KG1 (cell line): ENCODE measurements at places on chromosomes 7 and 10.

DNA sequence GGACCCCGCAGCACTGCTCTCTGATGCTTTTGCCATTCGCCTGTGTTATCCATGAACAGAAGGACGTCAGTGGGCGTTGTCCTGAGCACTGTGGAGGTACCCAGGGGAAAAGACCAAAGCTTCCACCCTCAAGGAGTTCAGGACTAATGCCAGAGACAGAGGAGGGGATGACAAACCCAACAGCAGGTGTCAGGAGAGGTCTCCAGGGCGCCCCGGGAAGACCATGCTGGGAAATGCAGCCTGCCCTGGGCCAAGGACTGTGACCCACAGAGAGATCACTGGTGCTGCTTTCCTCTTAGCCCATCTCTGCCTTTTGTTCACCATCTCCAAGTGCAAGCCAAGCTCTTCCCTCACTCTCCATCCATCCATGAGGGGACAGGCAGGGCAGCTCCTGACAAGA lies 166.8 kb upstream of the PFKP start:
- no peak for DNase-seq

DNA sequence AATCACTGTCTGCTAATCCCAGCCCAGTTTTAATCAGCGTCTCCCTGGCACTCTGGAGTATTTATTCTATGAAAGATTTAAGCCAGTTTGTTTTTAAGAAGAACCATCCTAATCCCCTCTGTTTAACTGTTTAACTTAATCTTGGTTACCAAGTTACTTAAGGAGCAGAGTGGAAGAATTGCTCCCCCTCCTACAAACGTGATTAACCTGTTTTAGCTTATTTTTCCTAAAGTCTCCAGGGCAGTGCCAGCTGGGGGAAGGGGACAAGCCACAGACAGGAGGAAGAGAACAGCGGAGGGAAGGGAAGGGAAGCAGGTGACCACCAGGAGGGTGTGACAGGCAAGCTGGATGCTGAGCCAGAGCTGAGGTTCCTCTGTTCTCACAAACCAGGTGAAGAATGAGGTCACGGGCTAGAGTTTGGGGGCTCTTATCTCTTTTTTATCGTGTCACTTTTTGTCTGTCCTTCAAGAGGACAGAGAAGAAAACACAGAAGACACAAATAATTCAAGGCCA lies 1.7 kb downstream of the SLC13A4 start:
- no peak for DNase-seq

DNA sequence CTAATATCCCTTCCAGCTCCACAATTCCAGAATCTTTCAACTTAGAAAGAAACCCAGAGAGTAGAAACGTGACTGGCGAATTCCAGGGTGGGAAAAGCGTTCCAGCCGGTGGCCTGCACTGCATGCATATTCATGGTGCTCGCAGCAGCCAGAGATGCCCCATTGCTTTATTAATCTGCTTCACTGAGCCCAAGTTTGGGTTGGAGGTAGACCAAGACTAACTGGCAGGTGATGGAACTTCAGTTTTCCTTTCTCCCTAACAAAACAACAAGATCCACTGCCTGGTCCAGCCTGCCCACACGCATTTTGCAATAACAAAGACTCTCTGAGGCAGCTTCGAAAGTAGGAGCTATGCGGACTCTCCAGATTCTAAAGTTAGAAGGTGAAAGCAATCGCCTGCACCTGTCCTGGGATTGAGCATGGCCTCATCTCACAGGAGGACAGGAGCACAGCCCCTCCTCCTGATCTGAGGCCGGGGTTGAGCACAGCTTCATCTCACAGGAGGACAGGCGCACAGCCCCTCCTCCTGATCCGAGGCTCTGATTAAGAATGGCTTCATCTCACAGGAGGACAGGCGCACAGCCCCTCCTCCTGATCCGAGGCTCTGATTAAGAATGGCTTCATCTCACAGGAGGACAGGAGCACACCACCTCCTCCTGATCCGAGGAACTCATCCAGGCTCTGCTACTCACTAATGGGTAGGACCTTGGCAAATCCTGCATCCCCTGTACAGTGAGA lies 127.8 kb upstream of the LANCL2 start:
- no peak for DNase-seq

DNA sequence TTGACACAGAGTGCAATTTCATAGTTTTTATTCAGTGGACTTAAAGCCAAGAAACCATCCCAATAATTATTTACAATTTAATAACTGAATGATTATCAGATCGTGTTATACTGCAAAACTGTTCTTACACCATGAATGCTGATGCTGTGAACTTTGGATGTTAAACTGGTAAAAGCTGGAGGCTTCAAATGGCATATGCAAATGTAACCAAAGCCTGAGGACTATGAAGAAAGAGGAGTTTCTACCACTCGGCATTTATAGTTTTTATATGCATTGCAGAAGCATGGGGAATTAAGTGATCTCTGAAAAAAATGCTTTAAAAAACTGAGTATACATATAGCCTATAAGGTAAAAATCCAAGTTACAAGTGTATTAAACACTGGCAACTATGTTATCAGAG lies 42.4 kb downstream of the RNF32 start:
- no peak for DNase-seq

DNA sequence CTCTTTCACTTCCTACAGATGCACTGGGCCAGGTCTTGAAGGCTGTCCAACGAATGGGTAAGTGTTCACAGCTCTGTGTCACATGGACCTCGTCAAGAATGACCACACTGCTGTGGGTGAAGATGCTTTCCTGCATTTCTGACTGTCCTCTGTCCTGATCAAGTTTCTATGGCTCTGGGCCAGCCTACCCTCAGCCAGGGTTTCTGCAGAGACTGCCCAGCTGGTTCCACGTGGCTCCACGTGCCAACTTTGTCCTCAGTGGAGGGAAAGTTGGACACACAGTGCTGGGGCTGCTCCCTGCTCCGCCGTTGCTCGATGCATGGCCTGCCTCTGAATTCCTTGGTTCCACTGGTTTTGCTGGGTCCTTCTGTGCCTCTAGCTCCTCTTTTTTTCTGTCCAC lies 152.3 kb downstream of the EGFR start:
- DNase-seq = no peak

- DNase-seq = no peak
These were observed 11.7 kb downstream of the HUS1 start for GRCh38 chr7:47967708-47968107.

- no peak for DNase-seq
These were observed 44.3 kb upstream of the GLCCI1 start for GRCh38 chr7:7924303-7924702.

- peak; percentile 32 for DNase-seq
These were observed 61.7 kb downstream of the PWWP2B start for GRCh38 chr10:132458586-132459300.

GRCh38 chr10:24432478-24433416 lies 223.8 kb downstream of the KIAA1217 start:
- no peak for DNase-seq

DNA sequence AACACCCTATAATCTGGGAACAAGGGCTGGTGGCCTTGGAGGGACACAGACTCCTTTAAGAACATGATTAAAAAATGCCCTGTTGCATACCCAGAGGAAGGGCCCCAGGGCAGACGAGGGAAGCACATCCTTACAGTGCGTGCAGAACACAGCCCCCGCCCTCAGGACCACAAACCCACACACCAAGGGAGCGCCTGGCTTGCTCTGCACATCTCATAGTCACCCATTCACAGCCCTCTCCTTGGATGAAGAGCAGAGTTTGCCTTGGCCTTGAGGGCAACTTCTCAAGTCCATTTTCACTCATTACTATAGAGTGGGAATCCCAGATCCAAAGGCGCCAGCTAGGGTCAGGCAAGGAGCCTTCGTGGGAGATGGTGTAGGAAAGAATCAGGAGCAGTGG lies 6.3 kb upstream of the VSIR start:
- no peak for DNase-seq

DNA sequence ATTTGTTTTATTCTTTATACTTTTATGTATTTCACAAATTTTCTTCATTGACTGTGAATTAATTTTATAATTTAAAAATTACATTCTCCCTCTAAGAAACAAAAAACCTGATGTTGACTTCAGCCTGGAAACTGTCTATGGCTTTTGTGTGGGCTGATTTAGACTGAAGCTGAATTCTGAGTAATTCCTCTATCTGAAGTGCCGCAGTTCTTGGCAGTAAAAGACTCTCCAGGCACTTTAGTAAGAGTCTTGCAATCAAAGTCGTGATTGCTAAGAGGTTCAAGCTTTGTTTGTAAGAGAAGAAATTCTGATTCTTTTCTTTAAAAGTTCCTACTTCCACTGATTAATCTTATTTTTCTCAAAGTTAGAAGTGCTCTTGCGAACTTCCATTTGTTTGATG lies 3.4 kb upstream of the CEP41 start:
- DNase-seq = no peak

DNA sequence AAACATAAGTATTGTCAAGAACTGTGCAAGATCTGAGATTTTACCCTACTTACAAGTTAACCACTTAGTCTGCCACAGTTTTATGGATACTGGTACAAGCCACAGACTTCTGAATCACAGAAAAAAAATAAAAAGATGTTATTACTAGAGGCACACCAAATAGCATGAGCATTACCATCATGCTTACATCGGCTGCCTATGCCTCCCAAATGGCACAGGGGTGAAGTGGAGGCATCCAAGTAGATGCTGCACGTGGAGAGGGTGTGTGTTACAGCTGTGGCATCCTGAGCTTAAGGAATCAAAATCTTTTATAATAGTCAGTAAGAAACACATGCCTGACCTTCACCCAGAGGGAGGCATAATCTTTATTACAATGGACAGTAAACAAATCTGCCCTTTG lies 207.8 kb downstream of the TFEC start:
- no peak for DNase-seq

DNA sequence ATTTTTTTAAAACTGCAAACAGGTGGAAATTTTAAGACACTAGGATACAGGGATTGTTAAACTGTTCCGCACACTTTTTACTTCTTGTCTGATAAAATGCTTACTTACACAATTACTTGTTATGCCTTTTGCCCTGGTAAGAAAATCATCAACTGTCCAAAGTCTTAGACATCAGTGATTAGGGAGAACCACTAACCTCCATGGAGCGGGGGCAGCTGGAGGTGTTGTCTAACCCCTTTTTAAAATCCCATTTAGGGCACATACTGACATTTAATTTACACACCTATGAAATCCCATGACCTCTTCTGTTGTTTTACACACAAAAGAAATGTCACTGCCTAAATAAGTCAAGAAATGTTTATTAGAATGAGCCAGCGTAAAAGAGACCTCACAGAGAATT lies 65.7 kb downstream of the TRIM24 start:
- no peak for DNase-seq

- no peak for DNase-seq
These were observed 34.1 kb downstream of the SAMD8 start for GRCh38 chr10:75145590-75145989.

GRCh38 chr7:23531050-23531793 lies 559 bp downstream of the TRA2A start:
- no peak for DNase-seq

DNA sequence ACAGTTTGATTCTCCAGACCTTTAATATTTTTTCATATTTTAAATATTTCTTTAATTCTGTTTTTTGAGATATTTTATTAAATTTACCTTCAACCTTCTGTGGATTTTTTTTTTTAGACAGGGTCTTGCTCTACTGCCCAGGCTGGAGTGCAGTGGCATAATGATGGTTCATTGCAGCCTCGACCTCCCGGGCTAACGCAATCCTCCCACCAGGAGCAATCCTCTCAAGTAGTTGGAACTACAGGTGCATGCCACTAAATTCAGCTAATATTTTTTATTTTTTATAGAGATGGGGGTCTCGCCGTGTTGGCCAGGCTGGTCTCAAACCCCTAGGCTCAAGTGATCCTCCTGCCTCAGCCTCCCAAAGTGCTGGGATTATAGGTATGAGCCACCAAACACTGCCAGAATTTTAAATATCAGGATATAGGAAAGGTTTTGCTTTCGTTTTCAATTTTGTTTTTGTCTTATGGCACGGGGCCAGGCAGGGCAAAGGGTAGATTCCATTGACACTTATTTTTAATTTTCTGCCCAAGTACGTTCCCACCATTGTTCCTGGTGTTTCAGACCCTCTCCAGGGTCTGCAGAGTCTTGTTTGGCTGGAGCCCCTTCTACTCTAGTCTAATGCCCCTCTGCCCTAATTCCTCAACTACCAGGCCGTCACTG lies 1.2 kb downstream of the TACC2 start:
- DNase-seq = no peak

DNA sequence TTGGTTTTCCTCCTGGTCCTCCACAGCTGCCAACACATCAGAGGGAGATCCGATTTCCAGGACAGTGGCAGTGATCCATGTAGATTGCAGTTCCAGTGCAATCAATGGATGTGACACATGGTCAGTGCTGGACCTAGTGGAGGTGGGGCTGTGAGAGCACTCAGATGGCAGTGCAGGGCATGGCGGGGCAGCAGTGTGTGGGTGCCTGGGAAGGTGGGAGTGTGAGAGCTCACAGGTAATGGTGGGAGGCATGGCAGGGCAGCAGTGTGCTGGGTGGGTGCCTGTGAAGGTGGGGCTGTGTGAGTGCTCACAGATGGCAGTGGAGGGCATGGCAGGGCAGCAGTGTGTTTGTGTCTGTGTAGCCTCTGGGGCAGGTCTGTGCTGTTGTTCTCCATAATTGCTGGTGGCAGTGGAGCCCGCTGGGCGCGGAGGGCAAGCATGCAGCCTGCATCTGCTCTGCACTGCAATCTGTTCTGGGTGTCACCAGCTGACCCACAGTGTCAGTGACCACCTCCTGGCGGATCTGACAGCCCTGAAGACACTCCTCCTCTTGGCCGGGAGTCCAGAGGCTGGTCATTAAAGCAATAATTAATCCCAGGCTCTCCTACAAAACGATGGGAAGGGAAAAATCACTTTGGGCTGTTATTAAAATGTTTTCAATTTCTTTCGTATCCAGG lies 8.6 kb upstream of the ADARB2 start:
- DNase-seq = no peak

- DNase-seq = no peak
These were observed 61.0 kb upstream of the MKI67 start for GRCh38 chr10:128186959-128187787.

DNA sequence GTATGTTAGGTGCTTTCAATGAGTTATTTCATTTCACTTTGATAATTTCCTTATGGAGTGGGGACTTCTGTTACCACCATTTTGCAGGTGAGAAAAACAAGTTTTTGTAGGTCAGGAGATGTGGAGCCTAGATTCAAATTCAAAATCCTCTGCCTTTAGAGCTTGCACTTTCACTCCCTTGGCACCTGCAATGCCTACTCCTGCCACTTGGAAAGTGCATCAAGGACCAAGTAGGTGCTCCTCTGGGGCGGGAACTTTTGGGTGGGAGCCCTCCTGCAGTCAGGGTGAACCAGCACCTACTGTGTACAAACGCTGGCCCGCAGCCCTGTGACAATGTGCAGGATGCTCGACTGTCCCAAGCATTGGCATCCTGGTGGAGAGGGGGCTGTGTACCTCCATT lies 199.0 kb downstream of the EMX2 start:
- no peak for DNase-seq

GRCh38 chr10:15313047-15313446 lies 58.0 kb downstream of the FAM171A1 start:
- no peak for DNase-seq

- no peak for DNase-seq
These were observed 196.0 kb upstream of the TMEM72 start for GRCh38 chr10:44715136-44715535.

GRCh38 chr7:24346716-24347115 lies 62.7 kb downstream of the NPY start:
- no peak for DNase-seq
